GM23248 (cell line): ENCODE measurements at places on chromosomes 4 and X.

DNA sequence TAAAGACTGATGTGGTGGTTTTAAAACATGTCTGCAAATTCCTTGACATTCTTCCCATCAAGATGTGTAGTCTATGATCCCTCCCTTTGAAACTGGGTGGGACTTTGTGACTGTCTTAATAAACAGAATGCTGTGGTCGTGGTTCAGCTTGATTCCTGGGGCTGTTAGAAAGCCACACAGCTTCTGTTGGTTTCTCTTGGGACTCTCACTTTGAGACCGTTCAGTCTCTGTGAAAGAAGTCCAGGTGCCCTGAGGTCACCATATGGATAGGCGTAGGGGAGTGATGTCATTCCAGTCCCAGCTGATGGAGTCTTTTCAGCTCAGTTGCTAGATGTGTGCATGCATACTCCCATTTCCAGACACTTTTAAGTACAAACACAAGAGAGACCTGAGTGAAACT is 216.6 kb downstream of the KDR start:
- H3K4me1 ChIP-seq, result no peaks in the 10 kb centered on the region
- H3K27me3 ChIP-seq, result no peaks in the 10 kb centered on the region
- H3K36me3 ChIP-seq, result no peaks in the 10 kb centered on the region
- H3K4me3 ChIP-seq, result no peak overlapping the region

DNA sequence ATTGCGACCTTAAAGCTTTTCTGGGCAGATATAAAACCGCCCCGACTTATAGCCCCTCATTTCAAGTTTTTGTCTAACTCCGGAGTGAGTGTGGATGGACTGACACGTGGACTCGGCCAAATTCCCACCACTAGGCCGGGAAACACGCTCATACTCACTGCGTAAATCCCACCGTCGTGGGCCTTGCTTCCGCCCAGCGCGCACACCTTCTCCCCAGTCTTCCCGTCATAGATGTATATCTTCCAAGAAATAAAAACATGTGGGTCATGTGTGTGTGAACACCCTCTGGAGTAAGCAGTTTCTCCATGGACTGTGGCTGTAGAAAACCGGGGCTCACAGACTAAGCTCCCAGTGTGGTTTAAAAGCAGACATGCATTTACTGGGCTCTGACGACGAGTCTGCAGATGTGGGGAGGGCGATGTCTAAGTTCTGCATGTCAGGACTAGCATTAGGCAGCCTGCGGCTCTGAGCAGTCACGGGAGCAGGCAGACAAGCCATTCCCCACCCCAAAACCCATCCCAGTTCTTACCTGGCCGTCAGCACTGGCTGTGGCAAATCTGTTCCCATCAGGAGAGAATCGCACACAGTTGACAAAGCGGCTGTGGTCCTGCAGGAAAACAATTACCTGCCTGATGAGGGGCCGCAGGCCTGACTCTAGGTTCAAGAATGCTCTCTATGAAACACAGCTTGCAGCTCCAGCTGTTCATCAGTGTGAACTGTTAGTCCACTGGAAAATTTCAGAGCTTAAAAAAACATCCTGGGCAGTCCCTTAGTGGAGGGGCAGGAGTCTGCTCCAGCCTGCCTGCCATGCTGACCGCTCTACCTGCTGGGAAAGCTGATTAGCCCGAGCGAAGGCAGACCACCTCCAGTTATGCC is 28.2 kb downstream of the WDR1 start:
- DNase-seq, result no peak
- no peak overlapping the region for H3K27ac ChIP-seq
- H3K4me3 ChIP-seq, result no peak overlapping the region
- H3K4me1 ChIP-seq, result peaks cover 12% of the 10 kb centered on the region
- H3K27me3 ChIP-seq, result no peaks in the 10 kb centered on the region
- H3K36me3 ChIP-seq, result peaks cover 79% of the 10 kb centered on the region

- DNase-seq, result peak; percentile 58
- H3K4me3 ChIP-seq, result no peak overlapping the region
- peaks cover 17% of the 10 kb centered on the region for H3K4me1 ChIP-seq
- H3K36me3 ChIP-seq, result no peaks in the 10 kb centered on the region
- no peak overlapping the region for H3K27ac ChIP-seq
These were observed 57.5 kb downstream of the GPR82 start for GRCh38 chrX:41781500-41781899.

- peaks cover 52% of the 10 kb centered on the region for H3K36me3 ChIP-seq
- H3K27ac ChIP-seq, result no peak overlapping the region
- H3K27me3 ChIP-seq, result no peaks in the 10 kb centered on the region
- DNase-seq, result no peak
- no peak overlapping the region for H3K4me3 ChIP-seq
- H3K4me1 ChIP-seq, result no peaks in the 10 kb centered on the region
These were observed 63.4 kb downstream of the DCUN1D4 start for GRCh38 chr4:51906167-51906958.

DNA sequence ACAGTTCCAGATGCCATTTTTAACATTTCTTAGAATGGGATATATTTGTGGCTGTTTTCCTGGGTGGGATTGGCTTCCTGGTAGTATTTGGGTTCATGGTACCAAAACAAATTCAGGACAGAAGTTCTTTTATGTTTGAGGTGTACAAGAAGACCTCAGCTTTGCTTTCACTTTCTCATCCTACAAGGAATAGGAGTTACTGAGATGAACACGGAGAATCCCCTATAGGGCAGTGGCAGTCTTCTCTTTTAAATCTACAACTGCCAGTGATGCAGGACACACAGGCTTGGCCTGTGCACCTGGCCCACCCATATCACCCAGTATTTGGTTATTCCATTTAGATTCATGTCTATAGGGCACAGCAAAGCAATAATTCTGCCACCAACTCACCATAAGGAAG is 35.2 kb downstream of the SLC10A7 start:
- H3K4me1 ChIP-seq, result no peaks in the 10 kb centered on the region
- no peak for DNase-seq

DNA sequence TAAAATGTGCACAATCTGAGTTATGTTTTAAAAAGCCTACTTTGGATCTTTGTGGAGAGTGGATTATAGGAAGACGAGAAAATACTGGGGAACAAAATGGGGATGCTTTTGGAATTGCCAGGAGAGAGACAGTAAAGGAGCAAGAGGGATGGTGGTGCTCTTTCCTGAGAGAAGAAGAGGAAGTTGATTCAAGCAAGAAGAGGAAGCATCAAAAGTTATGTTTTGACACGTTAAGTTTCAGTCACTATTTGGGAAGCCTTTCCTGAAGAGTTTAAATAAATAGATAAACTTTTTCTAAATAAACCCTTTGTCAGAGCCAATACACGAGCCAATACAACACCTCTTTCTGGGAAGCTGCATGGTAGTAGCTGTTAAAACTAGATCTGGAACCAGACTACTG is 394.1 kb downstream of the GALNTL6 start:
- no peak for DNase-seq
- H3K4me1 ChIP-seq, result no peaks in the 10 kb centered on the region
- H3K27ac ChIP-seq, result no peak overlapping the region
- no peaks in the 10 kb centered on the region for H3K36me3 ChIP-seq

DNA sequence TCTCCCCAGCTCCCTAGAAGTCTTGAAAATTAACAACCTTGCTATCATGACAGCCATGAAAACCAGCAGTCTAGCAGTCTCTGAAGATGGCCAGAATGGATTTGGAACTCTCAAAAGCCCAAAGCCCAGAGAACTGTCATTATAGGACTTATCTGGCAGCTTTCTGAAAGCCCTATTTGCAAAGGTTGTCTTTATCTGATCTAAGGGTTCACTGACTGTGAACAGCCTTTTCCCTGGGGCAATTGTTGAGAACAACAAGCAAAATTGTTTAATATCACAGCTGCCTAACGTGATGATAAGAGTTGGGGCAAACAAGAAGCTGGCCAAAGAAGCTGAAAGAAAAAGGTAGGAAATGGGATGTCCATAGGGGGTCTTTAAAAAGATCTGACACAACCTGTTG is 20.9 kb upstream of the KLHL8 start:
- peaks cover 15% of the 10 kb centered on the region; the same call in 1 of the 2 replicates for H3K4me1 ChIP-seq
- H3K27me3 ChIP-seq, result no peaks in the 10 kb centered on the region
- no peak overlapping the region for H3K27ac ChIP-seq
- no peak overlapping the region for H3K4me3 ChIP-seq

GRCh38 chr4:6618386-6619115 is 21.9 kb upstream of the MRFAP1 start:
- no peaks in the 10 kb centered on the region for H3K36me3 ChIP-seq
- DNase-seq, result no peak
- no peak overlapping the region for H3K27ac ChIP-seq
- H3K4me1 ChIP-seq, result no peaks in the 10 kb centered on the region

DNA sequence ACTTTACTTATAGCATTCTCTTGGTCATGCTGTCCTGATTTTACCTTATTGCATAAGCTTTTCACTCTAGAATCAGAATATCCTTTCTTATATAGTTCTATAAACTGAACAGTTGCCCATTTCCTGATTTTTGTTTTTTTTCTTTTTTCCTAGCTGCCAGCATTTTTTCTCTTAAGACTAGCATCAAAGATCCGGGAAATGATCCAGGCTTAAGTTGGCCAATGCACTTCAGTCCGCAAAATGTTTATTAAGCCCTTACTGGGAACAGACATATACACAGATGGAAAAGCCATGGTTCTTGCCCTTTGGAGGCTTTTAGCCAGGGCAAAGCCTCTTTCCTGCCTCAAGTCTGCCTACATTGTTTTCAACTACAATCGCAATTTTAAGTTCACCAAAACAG is 10.1 kb upstream of the BMP2K start:
- H3K4me1 ChIP-seq, result peaks cover 29% of the 10 kb centered on the region
- no peaks in the 10 kb centered on the region for H3K27me3 ChIP-seq
- no peak overlapping the region for H3K27ac ChIP-seq
- DNase-seq, result peak; percentile 62

GRCh38 chr4:79854856-79855502 is 218.1 kb downstream of the ANTXR2 start:
- no peaks in the 10 kb centered on the region for H3K36me3 ChIP-seq
- H3K4me3 ChIP-seq, result no peak overlapping the region
- peak overlapping the region; percentile 14; the same call in 1 of the 2 replicates for H3K27ac ChIP-seq
- peak; percentile 46 for DNase-seq

GRCh38 chr4:84870398-84871163 is 95.9 kb downstream of the WDFY3 start:
- no peaks in the 10 kb centered on the region for H3K27me3 ChIP-seq
- no peak overlapping the region for H3K4me3 ChIP-seq

DNA sequence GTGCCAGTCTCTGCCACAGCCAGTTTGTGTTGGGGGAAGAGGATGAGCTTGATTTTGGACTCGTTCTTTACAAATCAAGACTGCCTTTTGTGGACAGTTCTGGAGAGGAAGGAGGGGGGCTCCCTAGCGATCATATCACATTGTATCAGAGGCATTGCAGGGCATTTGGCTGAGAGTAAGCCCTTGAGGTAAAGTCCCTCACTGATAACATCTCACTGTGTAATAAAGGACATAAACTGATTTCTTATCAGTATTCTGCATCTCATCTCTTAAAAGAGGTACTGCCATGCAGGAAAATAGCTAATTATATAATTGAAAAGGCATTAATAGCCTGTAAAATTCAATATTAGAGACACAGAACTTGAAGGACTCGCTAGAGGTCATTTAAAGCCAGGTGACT is 6.1 kb upstream of the IGFBP7 start:
- H3K36me3 ChIP-seq, result no peaks in the 10 kb centered on the region
- no peak for DNase-seq
- H3K4me1 ChIP-seq, result peaks cover 36% of the 10 kb centered on the region
- H3K27me3 ChIP-seq, result no peaks in the 10 kb centered on the region
- H3K4me3 ChIP-seq, result no peak overlapping the region
- no peak overlapping the region for H3K27ac ChIP-seq

DNA sequence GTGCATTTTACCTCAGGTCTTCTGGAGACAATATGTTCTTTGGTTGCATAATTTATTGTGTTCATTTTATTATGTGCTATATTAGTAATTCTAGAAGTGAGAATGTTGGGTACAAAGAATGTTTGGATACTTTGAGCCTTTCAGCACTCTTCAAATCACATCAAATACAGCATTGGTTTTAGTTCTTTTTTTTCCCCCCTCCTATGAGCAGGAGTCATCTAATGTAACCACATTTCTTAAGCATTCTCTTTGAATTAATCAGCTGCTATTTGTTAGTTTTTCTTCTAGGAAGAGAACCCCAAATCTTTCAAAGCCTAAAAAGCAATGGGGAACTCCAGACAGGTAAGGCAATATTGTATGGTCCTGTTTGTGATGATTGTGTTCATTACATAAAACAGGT is 46.7 kb downstream of the ARL9 start:
- peak; percentile 10 for DNase-seq
- H3K27ac ChIP-seq, result no peak overlapping the region
- no peaks in the 10 kb centered on the region for H3K4me1 ChIP-seq
- H3K27me3 ChIP-seq, result peaks cover 24% of the 10 kb centered on the region
- no peaks in the 10 kb centered on the region for H3K36me3 ChIP-seq

DNA sequence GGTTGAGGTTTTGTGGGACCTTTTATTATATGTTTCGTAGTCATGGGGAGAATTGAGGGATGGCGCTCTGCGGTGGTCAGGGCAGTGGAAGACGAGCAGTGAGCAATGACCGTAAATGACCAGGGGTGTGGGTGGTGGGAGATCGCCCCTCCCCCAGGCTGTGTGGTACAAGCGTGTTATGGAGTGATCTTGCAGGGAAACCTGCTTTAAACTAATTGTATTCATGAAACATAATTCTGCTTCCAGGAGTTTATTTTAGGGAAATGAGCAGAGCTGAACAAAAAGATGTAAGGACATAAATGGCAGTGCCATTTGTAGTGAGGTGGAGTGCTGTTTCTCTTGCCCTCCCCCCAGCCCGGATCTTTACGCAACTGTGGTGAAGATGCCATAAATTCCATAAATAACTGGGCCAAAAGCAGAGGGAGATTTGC is 20.2 kb downstream of the GYG2 start:
- H3K27me3 ChIP-seq, result no peaks in the 10 kb centered on the region
- H3K27ac ChIP-seq, result peak overlapping the region; percentile 58
- no peaks in the 10 kb centered on the region for H3K36me3 ChIP-seq
- peak overlapping the region; percentile 65 for H3K4me3 ChIP-seq
- peaks cover 9% of the 10 kb centered on the region; the same call in 1 of the 2 replicates for H3K4me1 ChIP-seq

GRCh38 chr4:16809943-16810342 is 88.5 kb downstream of the LDB2 start:
- DNase-seq, result no peak
- H3K27ac ChIP-seq, result no peak overlapping the region
- H3K4me3 ChIP-seq, result no peak overlapping the region
- H3K27me3 ChIP-seq, result no peaks in the 10 kb centered on the region

GRCh38 chr4:100208964-100209363 is 18.7 kb upstream of the DDIT4L start:
- H3K27me3 ChIP-seq, result no peaks in the 10 kb centered on the region
- H3K36me3 ChIP-seq, result no peaks in the 10 kb centered on the region
- DNase-seq, result no peak
- H3K27ac ChIP-seq, result no peak overlapping the region
